ENCODE measurements at places on chromosomes 2 and 18.

DNA sequence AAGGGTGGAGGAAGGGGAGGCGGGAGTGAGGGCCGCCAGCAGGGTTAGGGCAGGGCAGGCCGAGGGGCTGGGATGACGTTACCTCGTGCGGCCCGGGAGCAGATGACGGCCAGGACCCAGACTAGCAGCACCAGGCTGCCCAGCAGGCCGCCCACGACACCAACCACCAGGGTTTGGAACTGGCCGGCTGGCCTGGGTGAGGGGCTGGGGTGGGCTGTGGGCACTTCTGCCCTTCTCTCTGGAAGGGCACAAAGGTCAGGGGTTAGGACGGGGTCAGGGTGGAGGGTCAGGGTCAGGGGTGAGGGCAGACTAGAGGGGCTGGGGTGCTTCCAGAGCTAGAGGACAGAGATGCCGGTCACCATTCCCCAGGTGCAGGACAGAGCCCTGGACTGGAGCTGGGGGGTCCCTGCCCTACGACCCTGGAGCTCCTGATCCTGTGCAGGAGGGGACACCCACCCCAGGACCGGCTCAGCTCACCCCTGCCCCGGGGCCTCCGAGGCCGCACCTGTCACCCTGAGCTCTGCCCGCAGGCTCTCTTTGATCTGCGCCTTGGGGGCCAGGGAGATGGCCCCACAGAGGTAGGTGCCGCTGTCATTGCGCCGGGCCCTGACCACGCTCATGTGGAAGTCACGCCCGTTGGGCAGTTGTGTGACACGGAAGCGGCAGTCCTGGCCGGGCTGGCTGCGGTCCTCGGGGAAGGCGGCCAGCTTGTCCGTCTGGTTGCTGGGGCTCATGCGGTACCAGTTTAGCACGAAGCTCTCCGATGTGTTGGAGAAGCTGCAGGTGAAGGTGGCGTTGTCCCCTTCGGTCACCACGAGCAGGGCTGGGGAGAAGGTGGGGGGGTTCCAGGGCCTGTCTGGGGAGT lies 6.3 kb downstream of the PDCD1 start:
- DNase-seq = no peak

DNA sequence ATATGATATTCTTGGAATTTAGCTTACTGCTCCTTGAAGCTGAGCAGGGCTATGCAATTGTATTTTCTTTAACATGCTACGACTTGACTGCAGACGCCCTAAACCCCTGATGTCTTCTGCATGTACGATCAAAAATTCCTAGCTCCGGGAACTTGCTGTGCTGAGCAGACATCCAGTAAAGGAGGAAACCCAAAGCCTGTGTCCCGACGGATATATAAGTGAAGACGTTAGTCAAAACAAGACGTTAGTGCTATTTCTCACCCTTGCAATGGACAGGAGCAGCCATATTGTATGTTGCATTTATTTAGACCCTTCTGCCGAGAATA lies 51.5 kb downstream of the SETBP1 start:
- no peak for DNase-seq

- DNase-seq = no peak
Measured at GRCh38 chr2:173872714-173873113, 92.5 kb downstream of the SP3 start.

- DNase-seq = peak; percentile 34
Measured at GRCh38 chr2:219252570-219252899, 508 bp upstream of the TUBA4B start.

- DNase-seq = no peak
Measured at GRCh38 chr2:206289391-206289790, 14.9 kb downstream of the ZDBF2 start.

DNA sequence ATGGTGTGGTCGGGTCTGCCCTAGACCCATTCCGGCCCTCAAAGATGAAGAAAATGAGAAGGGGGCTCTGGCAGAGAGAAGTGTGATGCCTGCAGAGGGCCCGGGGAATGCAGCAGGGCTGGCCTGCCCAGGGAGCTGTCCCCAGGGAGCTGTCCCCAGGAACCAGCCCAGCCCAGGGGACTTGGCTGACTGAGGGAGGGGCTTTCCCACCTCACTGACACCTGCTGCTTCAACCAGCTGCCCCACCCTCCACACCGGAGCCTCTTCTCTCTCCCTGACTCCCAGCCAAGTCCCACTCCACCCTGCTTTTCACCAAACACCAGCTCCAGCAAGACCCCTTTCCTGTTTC lies 111.2 kb downstream of the STPG4 start:
- no peak for DNase-seq

- no peak for DNase-seq
Measured at GRCh38 chr2:221051162-221051561, 520.9 kb downstream of the EPHA4 start.

DNA sequence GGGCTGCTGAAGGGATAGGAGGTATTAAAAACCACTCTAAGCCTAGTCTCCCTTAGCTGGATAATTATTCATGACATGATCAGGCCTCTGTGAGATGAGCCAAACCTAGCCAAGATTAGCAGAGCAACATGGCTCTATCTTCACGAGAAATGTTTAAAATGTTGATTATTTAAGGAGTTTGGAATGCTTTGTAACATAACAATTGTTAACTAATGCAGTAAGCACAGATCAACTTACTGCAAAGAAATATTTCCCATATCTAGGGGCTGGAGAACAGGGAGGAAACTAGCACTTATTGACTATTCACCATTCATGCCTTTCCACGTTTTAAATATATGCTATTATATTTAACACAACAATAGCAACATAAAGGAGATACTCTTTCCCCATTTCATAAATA lies 833.7 kb upstream of the CHAC2 start:
- no peak for DNase-seq

- peak; percentile 36 for DNase-seq
Measured at GRCh38 chr2:33441235-33441810, 35.1 kb upstream of the RASGRP3 start.

GRCh38 chr2:49042488-49042887 lies 111.8 kb downstream of the FSHR start:
- DNase-seq = no peak

DNA sequence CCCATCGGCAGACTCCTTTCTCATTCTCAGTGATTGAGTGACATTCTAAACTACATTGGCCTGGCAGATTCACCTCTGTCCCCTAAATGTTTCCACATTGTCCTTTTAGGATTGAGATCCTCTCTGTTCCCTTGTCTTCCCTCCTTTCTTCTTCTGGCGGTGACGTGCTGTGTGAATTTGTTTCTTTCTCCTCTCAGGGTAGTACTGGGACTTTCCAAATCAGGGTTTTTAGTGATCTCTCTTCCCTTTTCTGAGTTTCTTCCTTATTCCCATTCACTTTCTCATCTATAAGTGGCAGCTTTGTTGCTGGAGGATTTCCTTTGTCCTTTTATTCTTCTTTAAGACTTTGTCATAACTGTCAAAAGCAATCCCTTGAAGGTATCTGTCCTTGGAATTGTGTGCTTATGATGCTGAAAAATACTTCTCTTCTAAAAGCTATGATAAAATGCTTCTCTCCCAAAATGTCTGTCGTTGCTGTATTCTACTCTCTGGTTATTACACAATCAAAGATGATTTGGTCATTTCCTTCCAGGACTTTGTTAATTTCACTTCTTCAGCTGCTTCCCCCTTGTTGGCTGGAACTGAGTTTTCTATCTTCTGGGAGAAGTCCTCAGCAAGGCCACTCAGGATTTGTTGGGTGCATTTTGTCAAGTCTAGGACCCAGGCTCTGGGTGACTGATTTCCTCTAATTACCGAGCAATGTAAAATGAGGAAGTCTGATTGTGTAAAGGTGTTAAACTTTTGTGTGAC lies 4.9 kb upstream of the IL1B start:
- no peak for DNase-seq
